ENCODE measurements at places on chromosomes 11 and 22.

GRCh38 chr22:25399649-25400151 lies 164.8 kb upstream of the GRK3 start:
- no peak for DNase-seq

- peak; percentile 45 for DNase-seq
Observed at GRCh38 chr22:28395920-28396753, 283.5 kb downstream of the TTC28 start.

GRCh38 chr11:113119074-113119473 lies 157.9 kb downstream of the NCAM1 start:
- peak; percentile 38 for DNase-seq

GRCh38 chr11:45089251-45089650 lies 57.2 kb upstream of the PRDM11 start:
- peak; percentile 91 for DNase-seq

- DNase-seq, result no peak
Observed at GRCh38 chr22:29883775-29884097, 762 bp downstream of the MTMR3 start.

- no peak for DNase-seq
Observed at GRCh38 chr11:121134741-121135312, 33.8 kb downstream of the TECTA start.

GRCh38 chr11:112087212-112087611 lies 539 bp downstream of the SDHD start:
- DNase-seq, result no peak

DNA sequence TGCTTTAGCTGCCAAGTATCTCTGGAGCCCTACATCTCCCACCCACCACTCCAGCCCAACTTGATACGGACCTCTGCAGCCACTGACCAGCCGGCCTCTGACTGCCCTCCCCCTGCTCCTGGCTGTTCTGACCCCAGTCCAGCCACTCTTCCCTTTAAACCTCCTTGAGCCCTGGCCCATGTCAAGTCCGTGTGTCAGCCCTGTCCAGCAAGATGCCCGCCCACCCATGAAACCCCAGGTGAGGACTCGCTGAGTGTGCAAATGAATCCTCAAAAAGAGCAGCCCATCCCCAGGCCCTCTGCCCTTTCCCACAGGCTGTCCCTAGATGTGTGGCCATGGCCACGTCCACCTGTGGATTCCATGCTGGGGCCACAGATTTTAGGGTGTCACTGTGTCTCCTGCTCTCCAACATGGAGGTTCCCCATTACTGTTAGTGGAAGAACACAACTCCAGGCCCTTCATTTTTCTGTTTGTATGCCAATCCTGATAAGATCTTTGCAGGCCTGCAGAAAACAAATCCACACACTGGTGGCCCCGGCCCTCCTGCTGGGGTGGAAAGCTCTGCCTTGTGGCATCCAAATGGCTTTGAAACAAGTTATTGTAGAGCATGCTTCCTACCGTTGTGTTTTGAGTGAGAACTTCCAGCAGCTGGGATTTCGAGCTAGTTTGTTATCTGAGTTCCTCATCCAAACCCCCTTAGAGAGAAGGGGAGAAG lies 22.7 kb upstream of the ADORA2A start:
- DNase-seq, result no peak

DNA sequence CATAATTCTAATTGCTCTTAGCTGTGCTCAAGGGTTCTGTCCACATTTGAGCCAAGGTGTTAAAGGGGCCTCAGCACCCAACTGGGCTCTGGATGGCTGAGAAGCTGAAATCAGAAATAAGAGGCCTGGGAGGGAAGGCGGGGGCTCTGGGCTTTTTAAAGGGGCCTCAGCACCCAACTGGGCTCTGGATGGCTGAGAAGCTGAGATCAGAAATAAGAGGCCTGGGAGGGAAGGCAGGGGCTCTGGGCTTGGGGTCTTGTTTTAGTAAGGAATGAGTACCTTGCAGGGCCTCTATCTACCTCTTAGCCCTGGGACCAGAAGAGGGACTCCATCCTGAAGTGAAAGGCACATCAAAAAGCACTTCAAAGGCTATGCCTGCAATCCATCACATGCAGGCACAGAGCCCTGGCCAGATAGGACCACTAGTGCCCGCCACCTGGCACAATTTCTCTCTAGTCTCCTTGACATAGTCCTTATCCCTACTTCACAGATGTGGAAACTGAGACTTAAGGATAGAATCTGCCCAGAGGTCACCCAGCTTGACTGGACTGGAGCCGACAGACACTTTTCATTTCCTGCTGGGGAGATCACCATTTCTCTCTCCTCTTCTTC lies 35.6 kb downstream of the DKK3 start:
- DNase-seq, result no peak

DNA sequence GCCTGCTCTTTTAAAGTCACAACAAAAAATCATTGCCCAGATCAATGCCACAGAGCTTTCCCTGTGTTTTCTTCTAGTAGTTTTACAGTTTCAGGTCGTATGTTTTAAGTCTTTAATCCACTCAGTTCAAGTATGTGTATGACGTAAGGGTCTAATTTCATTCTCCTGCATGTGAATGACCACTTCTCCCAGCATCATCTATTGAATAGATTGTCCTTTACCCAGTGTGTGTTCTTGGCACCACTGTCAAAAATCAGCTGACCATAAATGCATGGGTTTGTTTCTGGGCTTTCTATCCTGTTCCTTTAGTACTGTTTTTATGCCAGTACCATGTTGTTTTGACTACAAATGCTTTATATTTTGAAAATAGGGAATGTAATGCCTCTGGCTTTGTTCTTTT lies 28.1 kb downstream of the INTS4 start:
- no peak for DNase-seq

GRCh38 chr22:45503050-45503815 lies 550 bp downstream of the FBLN1 start:
- DNase-seq, result peak; percentile 45

- DNase-seq, result peak; percentile 84
Observed at GRCh38 chr11:26187639-26188038, 144.3 kb upstream of the ANO3 start.
